ENCODE measurements at places on chromosomes 6 and 20.

DNA sequence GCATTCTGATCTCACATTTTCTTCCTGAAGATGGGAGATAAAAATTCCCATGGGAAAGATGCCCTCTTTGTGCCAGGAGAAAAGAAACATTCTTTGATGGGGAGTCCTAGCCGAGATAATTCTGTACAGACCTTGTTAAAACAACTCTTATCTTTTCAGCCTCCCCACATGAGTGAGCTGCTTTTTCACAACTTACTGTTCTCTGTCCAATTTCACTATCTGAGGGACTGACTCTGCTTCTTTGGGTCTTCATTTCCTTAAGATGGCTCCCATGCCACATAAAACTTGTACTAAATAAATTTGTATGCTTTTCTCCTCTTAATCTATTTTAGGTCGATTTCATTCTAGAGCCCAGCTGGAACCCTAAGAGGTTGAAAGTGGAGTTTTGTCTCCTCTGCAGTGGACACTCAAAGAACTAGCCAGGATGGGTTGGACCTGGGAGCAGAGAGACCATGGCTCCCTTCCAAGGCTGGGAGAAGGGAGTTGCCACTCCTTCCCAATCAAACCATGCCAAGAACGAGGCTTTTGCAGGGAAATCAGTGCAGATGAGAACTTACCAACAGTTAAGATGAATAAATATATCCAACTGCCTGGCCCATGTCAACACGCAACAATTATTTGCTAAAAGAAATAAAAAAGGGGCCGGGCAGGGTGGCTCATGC lies 285.8 kb upstream of the SULF2 start:
- DNase-seq, result no peak

DNA sequence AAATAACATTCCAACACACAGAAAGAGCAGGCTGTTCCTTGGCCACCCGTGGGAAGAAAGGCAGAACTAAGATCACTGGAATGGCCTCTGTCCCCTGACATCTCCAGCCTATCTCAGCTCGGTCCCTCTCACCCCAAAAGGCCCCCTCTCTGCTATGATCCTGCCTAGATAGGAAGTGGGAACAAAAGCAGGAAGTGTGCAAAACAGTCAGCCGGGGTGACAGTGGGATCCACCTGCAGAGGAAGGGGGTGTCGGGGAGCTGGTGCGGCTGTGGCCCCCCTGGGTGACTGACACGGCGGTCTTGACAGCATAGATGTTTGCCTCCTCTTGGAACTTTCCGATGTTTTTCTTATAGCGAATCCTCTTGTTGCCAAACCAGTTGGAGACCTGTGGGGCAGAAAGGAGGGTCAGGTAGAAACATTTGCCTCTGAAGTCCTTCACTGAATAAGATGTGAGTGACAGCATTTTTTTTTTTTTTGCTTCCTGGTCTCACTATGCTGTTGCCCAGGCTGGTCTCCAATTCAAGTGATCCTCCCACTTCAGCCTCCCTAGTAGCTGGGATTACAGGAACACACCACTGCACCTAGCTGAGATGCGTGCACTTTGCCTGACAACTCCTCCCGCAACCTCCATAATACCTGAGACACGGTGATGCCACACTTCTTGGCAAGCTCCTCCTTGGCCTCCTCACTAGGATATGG lies 2.8 kb downstream of the PBX2 start:
- DNase-seq, result no peak

- DNase-seq, result no peak
These were observed 19.9 kb downstream of the SLC2A4RG start for GRCh38 chr20:63759377-63759901.

DNA sequence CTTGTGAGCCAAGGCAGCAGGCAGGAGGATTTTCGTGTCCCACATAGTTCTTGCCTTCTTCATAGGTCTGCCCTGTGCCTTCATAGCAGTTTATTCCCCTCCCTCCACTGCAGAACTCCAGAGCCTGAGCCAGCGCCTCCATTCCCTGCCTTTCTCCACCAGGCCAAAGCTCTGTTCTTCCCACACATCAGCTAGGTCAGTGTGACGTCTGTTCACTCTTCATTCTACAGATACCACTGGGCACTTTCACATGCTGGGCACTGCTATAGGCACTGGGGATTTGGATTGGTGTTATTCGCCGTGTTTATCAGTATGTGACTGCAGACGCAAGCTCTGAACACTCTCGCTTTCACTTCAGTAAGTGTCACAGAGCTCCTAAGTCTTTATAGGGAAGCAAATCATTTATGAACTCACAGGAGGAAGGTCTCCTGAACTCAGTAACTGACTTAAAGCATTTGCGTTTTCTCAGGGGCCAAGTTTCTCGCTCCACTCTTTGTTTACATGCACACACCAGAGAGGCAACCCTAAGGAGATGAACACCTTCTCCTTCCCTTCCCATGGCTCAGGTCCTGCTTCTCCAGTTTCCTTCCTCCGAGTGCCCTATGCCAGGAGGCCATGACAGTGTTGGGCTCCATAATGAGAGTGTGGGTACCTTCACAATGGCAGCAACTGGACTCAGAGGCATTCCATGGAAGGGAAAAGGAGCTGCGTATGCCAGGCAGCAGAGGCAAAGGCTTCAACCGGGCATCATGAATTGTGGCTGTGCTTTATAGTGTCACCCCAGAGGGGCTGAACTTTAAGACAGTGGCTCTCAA lies 6.3 kb upstream of the APMAP start:
- DNase-seq, result no peak

DNA sequence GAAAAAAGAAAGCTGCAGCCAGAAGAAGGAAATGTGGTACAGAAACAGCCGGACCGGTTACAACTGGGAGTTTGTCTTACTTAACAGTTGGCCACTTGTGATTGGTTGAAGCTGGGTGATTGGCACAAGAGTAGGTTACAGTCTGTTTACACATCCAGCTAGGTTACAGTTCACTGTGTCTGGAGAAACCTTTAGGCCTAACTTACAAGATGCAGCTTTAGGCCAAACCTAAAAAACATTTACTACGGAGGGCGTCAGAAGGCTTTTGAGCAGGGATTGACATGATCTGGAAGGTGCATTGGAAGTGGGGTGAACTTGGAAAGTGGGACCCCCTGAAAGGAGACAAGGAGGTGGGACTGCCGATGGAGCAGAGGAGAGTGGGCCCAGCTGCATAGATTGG lies 122.3 kb downstream of the BANF2 start:
- DNase-seq, result no peak

GRCh38 chr6:148693882-148694484 lies 52.8 kb upstream of the UST start:
- no peak for DNase-seq

- no peak for DNase-seq
These were observed 361.5 kb downstream of the EPM2A start for GRCh38 chr6:145373826-145374225.

- no peak for DNase-seq
These were observed 16.4 kb upstream of the KIF25 start for GRCh38 chr6:167980911-167981580.

- no peak for DNase-seq
These were observed 1123.5 kb upstream of the MAP3K7 start for GRCh38 chr6:91710342-91710741.

GRCh38 chr6:26537846-26538571 lies at the start of gene HMGN4:
Gene HMGN4, plus strand, starts transcription at chr6:26538366. Its CDS starts 6,841 bp downstream, at chr6:26545207.
- peak; percentile 74 for DNase-seq

- no peak for DNase-seq
These were observed 1.1 kb downstream of the BAG2 start for GRCh38 chr6:57173056-57173885.

- peak; percentile 84 for DNase-seq
These were observed 147.8 kb upstream of the RALGAPA2 start for GRCh38 chr20:20860078-20860806.

DNA sequence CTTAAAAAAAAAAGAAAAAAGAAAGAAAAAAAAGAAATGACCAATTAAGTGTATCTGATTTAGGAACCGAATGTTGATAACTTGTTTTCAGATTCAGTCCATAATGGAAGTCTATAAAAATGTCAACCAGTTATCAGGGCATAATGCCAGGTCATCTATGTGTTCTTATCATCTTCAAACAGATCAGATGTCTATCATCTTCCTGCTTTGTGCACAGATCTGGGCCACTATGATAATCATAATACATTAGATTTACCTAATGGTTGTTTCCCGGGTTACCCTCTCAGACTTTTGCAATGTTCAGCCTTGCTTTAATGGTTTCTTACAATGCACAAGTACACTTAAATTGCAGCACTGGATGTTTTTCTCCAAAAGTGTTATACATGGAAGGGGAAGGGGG lies 100.6 kb downstream of the NKAIN2 start:
- DNase-seq, result no peak

- DNase-seq, result no peak
These were observed 158.3 kb downstream of the ZFP64 start for GRCh38 chr20:52033313-52033712.

DNA sequence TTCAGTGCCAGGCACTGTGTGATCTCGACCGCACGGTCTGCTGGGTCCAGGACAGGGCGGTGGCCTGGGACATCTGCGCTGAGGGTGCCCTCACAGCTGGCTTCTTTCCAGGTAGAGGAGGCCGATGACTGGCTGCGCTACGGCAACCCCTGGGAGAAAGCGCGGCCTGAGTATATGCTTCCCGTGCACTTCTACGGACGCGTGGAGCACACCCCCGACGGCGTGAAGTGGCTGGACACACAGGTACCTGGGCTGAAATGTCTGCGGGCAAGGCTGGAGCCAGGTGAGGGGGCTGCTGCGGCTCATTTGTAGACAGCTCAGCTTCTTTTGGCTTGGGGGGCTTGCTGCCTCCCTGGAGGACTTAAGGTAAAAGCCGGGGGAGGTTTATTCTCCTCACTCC lies 26.6 kb downstream of the PYGB start:
- DNase-seq, result no peak

DNA sequence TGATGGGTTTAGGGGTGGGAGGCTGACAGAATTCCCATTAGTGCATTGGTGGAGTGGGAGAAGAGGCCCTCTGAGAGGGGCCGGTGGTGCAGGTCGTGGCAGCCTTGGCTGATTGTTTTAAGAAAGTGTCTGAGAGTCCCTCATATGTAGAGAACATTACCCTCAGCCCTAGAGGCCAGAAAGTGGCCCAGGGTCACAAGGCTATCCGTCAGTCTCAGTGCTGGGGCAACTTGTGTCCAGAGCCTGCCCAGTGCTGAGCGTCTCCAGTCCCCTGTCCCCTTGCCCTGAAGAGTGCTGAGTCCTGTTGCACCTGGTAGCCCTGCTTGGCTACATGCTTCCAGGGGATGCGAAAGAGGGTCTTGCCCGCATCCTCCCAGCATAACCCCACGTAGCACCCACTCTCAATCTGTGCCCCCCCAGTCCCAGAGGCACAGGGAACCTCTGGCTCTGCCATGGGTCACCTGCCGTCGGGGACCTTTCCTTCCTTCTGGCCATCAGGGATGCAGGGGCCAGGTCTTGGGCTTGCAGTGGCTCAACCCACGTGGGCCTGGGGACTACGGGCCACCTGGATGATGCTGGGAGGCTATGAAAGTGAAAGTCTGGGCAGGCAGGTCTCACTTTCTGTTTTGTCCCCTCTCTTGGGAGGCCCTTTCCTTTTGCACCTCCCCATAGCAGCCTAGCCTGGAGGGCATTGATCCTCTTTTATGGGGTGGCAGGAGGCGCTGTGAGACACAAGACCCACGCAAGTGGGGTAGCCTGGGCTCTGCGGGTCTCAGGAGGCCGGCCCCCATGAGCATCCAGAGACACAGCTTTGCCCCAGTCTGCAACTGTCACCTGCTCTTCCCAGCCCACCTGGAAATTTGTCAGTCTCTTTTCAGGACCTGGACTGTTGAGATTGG lies 12.2 kb downstream of the DUSP15 start:
- no peak for DNase-seq
